ENCODE measurements at places on chromosomes 4 and X.

DNA sequence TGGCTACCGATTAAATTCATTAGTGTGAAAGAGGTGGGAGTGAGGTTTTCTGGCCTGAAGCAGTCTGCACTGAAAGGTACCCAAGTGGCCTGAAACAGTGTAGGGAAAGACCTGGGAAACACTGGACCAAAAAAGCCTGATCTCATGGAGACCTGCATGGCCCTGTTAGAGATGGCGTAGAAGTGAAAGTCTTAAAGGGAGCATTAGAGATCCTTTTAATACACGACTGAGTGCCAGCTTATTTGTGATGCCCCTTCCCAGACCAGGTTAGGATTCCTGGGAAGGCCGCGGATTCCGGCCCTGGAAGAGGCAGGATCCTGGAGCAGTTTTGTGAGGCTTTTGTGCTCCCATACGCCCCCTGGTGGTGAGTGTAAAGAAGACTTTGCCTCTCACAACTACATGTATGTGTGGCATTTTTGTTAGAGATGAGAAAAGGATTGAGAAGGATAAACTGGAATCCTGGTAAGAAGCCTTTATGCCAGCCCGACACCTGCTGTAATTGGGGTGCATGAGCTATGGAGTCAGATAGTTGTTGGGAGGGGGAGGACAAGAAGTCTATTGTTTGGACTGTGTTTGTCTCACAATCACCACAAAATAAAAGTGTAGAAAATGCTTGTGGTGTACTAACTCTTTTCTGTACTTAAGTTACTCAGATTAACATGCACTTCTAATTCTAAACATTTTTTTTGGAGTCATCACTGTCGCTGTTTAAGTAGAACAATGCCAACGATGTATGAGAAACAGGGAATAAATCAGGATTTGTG, 54.0 kb downstream of the JADE1 start:
- no peak for DNase-seq

DNA sequence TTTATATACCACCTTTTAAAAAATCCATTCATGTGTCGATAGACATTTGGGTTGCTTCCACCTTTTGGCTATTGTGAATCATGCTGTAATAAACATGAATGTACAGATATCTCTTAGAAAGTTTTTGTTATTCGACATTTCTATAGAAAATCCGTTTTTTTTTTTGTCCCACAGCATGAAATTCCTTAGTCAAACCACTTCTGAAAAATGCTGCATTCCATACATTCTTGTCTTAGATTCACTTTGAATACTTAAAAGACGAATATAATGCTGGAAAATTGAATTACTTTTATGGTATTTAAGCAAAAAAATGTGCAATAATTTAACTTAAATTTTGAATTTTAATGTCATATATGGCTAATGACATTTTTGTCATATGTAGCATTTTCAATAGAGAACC, 1345.5 kb downstream of the TECRL start:
- DNase-seq = no peak

DNA sequence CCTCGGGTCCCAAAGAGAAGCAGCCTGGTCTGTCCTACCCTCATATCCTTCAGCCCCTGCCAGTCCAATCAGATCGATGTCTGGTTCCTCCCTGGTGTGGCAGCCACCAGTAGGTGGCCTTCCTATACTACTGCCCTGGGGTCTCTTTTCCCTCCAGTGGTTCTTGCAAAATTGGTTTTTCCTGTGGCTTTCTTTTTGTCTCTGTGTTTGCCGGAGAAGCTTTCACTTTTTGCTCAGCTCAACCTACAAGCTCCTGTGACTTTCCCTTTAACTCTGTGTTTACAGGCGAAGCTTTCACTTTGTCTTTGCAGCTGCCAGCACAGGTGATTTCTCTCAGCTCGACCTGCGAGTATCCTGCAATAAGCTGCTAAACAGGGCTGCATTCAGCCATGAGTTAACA, 46.8 kb downstream of the UGT2A3 start:
- no peak for DNase-seq

DNA sequence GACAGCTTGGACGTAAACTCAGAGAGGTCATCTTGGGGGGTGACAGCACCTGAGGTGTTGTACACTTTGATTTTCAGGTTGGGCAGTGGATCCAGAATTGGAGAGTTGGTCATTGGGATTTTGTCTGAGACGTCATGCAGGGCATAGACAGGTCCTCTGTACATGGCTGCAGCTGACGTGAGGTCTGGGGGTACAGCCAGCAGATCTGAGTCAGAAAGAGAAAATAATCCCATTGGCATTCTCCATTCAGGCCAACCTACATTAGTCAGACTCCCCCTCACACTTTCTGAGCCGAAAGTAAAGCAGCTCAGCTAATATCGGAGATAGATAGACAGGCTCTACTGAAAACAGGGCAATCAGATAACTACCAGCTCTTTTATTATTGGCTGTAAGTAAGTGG, 329.7 kb downstream of the UNC5C start:
- peak; percentile 29 for DNase-seq

DNA sequence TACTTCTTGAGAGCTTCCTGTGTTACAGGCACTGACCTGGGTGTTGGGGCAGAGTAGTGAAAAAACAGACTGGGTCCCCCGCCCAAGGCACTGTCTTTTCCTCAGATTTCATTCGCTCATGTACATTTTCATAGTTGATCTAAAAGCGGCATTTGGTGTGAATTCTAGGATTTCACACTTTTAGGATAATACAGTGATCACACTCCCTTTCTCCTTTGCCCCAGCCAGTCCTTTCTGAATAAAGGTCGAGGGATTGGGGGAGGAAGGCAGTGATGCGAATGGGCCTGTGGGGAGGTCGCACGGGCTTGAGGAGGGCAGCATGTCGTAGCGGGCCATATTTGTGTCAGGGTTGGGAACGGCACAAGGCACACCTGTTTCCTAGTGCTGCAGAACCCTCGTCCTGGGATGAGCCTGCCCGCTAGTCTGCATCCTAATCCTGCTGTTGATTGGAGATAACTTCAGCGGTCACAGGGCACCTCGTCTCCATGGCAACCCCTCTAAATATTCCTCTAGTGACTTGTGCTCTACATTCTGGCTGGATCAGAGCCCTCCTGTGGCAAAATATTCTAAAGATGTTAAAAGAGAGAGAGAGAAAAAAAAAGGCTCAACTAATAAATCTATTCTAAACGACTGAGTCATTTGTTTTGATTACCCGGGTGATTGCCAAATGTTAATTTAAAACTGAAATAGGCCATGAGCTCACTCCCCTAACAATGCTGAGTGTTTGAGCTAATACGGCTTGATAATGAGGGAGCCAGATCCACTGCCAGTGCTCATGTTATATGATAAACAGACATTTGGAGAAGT, 21.8 kb downstream of the FHL1 start:
- DNase-seq = peak; percentile 84

GRCh38 chrX:80011522-80011921, 3.0 kb upstream of the TBX22 start:
- DNase-seq = no peak

GRCh38 chr4:7625071-7625470, 190.3 kb upstream of the PSAPL1 start:
- peak; percentile 21 for DNase-seq

GRCh38 chr4:71537551-71538065, 198.8 kb downstream of the SLC4A4 start:
- no peak for DNase-seq

DNA sequence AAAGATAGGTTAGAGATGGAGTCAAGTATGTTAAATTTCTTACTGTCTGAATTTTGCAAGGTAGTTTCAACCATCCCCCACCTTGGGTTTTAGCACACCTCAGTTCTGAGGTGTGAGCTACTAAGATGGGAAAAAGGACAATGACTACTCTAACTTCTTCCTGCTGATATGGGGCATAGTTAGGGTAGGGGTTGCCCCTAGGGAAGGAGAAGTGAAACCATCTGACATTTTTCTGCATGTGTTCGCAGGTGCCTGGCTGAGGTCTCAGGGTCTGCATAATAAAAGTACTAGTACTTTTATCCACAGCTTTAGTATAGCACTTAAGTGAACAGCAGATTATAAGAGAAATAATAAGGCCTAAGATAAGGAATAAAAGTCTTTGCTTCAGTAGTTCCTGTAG, 129.5 kb upstream of the CYSLTR1 start:
- no peak for DNase-seq

DNA sequence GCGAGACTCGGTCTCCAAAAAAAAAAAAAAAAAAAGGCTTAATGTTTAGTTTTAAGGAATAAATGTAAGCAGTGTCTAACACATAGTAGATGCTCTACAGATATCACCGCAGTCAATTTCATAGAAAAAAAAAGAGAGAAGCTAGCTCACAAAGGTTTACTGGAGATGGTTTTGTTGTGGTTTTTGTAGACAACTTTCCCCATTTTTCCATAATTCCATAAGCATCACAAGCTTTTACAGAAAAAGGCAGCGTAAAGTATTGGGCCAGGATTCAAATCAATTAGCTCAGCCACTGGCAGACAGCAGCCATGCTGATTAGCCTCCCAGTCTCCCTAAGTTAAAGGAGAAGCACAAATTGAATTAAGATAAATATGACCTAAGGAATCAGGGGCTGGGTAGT, 1.5 kb downstream of the GRSF1 start:
- no peak for DNase-seq

DNA sequence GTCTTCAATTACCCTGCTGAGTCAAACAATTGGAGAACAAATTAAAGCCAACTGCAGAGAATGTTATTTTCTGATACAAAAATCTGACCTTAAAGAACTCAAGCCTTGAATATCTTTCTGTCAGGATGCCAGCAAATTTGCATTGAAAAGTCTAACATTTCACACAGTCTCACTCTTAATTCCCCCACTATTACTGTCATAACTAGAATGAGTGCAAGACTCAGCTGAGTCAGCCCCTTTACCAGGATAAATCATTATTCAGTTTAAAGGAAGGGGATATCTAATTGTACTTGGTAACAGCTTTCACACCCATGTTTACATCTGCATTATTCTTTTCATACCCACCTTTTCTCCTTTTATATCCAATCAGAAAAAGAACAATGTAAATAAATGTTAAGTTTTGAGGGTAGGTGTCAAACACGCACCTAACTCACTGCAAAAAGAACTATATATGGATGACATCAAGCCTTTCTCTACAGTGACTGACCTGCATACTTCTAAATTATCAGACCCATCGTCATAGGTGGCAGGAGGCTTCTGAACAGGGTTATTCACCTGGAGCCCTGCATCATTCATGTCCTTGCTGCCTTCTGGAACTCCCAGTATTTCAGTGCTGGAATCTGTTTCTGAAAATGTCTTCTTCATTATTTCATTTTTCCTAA, 117.4 kb downstream of the TMA16 start:
- DNase-seq = no peak

DNA sequence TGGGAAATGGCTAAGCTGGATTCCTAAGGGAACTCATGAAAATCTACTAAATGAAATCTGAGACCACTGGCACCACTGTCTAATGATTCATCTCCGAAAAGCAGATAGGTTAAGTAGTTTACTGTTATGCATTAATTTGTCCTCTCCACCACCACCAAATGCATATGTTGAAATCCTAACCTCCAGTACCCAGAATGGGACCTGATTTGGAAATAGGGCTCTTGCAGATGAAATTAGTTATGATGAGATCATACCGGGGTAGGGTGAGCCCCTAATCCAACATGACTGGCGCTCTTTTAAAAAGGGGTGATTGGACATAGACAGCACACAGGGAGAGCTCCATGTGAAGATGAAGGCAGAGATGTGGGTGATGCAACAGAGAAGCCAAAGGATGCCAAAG, 124.9 kb upstream of the GUCY1A1 start:
- DNase-seq = no peak

DNA sequence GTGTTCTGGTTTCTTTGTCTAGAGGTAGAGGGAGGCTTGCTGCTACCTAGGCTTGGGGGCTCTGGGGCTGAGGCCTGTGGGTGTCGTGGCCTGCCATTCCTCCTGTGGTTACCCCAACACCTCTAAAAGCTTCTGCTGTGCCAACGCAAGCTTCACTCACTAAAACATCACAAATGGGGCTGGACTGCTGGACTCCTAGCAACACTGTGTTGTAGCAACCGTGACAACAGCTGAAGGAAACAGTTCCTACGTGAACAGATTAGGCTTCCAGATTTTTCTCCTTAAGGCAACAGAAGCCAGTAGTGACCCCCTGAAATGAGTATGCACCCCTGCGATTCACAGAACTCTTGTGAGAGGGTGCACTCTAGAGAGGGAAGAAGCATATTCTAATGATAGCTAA, 138.3 kb upstream of the TEX13D start:
- DNase-seq = no peak
